ENCODE measurements at places on chromosomes 6 and 20.

DNA sequence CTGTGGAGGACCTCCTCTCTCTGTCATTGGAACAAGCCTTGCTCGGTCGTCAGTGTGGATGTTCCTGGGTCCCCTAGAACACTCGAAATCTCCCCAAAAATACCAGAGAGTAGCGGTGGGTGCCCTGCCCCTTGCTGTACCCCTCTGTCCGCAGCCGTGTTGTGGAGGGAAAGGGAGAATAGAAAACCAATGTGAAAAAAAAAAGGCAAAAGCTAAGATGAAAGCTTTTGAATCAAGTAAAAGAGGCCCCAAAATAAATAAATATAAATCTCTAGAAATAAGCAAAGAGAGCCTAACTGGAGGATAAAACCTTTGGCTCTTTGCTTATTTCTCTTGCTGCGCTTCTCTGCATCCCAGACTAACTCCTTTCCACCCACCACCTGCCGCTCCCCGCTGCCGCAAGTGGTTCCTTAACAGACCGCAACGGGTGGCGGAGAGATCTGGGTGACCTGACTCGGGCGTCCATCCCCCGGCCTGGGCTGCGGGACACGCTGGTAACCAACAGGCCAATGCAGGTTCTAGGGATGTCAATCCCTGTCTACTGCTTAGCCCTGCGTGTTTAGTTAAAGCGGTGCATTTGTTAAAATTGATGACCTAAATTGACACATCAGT is 110.0 kb downstream of the GPX5 start:
- DNase-seq: no peak

DNA sequence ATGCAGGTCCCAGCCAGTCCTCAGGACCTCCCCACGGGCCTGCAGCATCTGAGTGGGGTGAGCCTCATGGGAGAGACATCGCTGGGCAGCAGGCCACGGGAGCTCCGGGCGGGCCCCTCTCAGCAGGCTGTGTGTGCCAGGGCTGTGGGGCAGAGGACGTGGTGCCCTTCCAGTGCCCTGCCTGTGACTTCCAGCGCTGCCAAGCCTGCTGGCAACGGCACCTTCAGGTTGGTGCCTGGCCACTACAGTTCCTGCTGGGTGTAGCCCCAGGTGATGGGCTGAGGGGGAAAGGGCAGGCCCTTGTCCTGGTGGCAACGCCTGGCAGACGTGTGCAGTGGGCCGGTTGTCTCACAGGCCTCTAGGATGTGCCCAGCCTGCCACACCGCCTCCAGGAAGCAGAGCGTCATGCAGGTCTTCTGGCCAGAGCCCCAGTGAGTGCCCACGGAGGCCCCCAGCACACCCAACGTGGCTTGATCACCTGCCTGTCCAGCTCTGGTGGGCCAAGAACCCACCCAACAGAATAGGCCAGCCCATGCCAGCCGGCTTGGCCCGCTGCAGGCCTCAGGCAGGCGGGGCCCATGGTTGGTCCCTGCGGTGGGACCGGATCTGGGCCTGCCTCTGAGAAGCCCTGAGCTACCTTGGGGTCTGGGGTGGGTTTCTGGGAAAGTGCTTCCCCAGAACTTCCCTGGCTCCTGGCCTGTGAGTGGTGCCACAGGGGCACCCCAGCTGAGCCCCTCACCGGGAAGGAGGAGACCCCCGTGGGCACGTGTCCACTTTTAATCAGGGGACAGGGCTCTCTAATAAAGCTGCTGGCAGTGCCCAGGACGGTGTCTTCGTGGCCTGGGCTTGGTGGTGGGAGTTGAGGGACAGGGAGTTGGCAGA is 787 bp upstream of the TNFRSF6B start:
- no peak for DNase-seq

- no peak for DNase-seq
Measured at GRCh38 chr6:52990342-52990741, 4.7 kb downstream of the GSTA4 start.

DNA sequence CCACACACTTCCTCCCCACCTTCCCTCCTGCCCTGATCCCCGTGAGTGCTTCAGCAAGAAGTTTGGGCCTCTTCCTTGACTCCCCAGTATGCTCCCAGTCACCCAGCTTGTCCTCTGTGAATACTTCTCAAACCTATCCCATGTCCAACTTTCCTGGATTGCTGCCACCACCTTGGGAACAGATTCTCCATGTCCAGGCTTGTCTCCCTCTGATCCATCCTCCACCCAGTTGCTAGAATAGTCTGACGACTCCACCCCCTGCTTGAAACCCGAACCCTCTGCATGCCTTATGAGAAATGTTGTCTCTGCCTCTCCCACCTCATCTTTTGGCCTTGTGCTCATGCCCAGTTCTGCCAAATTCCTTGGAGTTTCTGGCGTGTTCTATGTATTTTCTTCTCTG is 108.0 kb downstream of the PPP1R14C start:
- DNase-seq: no peak

DNA sequence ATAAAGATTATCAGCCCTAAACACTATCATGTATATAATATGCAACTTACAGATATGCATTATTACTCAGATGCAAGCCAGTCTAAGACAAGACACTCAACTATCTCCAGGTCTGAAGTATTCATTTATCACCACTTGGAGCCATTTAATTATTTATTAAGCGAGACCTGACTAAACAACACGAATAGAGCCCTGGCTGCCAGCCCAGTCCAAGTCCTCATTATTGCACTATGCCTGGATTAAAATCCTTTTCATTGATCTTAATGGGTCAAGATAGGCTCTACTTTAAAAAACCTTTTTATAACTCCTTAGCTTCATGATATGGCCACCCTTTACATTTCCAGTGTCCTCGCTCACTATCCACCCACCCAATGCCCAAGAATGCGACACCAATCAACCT is 183.1 kb upstream of the MARCKS start:
- no peak for DNase-seq

GRCh38 chr6:51934098-51934497 is 153.3 kb downstream of the PKHD1 start:
- no peak for DNase-seq

DNA sequence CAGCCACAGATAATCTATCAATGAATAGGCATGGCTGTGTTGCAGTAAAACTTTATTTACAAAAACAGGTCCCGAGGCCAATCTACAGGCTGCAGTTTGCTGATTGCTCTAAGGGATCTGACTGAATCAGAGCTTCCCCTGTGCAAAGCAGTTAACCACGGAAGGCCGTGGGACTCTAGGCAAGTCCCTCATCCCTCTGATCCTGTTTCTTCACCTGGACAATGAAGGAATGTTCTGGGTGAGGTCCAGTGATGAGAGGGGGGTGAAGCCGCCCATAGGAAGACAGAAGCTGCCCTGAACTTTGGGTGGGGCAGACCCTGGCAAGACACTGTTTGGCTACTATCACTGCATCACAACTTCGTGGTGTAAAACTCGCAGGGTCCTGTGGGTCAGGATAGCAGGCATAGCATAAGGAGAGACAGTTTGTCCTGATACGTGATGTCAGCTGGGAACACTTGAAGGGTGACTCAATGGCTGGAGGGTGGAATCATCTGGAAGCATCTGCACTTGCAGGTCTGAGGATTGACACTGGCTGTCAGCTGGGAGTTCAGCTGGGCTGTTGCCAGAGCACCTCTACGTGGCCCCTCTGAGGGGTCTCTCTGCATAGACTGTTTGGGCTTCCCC is 33.3 kb upstream of the TGM2 start:
- DNase-seq: no peak
